Psoas muscle (tissue), 8 donors: ENCODE measurements at places on chromosomes 11 and 22. TPM values are rescaled to one million over a fixed set of nuclear protein-coding genes. Genes with fewer than 3 reads are reported as not detected.

DNA sequence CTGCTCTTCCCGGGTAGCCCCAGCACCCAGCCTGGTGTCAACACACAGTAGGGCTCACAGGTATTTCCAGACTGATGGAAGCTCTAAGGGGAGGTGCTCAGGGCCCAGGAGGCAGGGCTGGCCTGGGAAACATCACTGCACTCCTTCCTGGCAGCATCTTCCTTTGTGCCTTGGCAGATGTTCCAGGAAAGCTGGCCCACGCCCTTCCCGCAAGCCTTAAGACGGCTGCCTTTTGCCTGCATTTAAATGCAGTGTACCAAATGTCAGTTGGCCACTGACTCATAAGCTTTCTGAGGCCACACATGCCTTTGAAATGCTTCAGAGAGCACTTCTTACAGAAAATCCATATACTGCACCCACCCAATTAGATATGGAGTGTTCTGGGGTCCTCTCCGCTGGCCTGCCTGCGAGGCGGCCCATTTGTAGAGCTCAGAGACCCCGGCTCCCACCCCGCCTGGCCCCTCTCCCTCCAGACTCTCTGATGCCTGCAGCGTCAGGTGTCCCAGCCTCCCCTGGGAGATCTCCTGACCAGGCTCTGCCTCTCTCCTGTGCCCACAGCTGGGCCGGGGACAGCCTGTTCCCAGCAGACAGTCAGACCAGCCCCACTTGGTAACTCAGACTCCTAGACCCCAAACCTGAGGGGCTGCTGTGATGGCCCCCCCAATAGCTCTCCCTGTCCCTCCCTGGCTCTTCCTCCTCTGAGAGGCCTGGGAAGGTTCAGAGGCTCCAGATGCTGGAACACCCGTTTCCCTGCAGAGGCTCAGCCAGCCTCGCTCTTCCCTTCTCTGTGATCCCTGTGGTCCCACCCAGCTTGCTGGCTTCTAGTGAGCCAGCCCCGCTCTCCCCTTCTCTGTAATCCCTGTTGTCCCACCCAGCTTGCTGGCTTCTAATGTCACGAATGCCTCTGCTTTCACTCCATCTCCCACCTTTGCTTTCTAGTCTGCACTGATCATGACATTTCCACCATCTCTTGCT is 47.6 kb upstream of the THY1 start:
- DNase-seq = no peak
- H3K27me3 ChIP-seq = no peaks in the 10 kb centered on the region
- H3K4me3 ChIP-seq = no peak overlapping the region
- no peak overlapping the region for H3K27ac ChIP-seq
- no peaks in the 10 kb centered on the region for H3K36me3 ChIP-seq

GRCh38 chr11:70278994-70279393 is 8.5 kb downstream of the PPFIA1 start:
- H3K4me3 ChIP-seq = no peak overlapping the region
- H3K27me3 ChIP-seq = no peaks in the 10 kb centered on the region
- peaks cover 2% of the 10 kb centered on the region for H3K36me3 ChIP-seq
- no peak overlapping the region for H3K27ac ChIP-seq

DNA sequence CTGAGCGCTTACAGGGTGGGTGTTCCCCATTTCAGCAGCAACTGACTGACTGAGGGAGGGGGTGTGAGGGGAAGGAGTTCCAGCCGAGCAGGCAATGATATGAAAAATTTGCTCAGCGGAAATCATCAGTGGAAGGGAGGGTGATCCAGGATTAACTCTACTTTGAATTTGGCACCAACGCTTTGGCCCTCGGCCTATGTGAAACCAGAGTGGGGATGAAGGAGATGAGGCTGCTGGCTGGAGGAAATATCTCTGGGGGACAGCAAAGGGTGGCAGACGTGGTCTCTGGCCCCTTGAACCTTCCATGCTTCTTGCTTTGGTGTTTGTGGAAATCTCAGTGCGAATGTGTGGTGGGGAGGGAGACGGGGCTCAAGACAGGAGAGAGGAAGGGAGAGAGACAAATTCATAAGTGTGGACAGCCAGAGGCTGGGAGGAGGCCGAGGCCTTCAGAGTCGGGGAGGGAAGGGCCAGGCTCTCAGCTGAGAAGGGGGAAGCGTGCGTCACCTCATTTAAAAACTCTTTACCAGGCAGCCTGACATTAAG is 83.6 kb downstream of the FDX1 start:
- no peak for DNase-seq
- H3K27ac ChIP-seq = no peak overlapping the region
- H3K4me1 ChIP-seq = no peaks in the 10 kb centered on the region

GRCh38 chr22:40749829-40750228 is 69.3 kb downstream of the SLC25A17 start:
- H3K27me3 ChIP-seq = no peaks in the 10 kb centered on the region
- no peaks in the 10 kb centered on the region for H3K36me3 ChIP-seq
- no peak overlapping the region for H3K27ac ChIP-seq
- no peak for DNase-seq
- no peak overlapping the region for H3K4me3 ChIP-seq

GRCh38 chr11:12687216-12687623 is 13.0 kb downstream of the TEAD1 start:
- no peak for DNase-seq
- H3K4me3 ChIP-seq = no peak overlapping the region
- peak overlapping the region; percentile 95 for H3K27ac ChIP-seq
- H3K36me3 ChIP-seq = no peaks in the 10 kb centered on the region
- peaks cover 90% of the 10 kb centered on the region for H3K4me1 ChIP-seq

DNA sequence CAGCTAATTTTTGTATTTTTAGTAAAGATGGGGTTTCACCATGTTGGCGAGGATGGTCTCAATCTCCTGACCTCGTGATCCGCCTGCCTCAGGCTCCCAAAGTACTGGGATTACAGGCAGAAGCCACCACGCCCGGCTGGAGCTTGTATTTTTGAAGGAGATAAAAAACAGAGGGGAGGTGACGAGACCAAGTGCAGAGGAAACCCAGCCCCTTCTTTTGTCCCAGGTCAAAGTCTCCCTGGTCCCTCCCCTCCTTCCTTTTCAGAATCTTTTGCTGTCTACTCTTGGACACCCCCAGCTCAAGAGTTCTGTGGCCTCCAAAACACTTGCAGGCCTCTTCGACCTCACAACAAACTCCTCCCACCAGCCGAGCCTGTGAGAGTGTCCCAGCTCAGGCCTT is 12.2 kb upstream of the TMEM184B start:
- no peak overlapping the region for H3K27ac ChIP-seq
- no peaks in the 10 kb centered on the region for H3K4me1 ChIP-seq
- no peak overlapping the region for H3K4me3 ChIP-seq

DNA sequence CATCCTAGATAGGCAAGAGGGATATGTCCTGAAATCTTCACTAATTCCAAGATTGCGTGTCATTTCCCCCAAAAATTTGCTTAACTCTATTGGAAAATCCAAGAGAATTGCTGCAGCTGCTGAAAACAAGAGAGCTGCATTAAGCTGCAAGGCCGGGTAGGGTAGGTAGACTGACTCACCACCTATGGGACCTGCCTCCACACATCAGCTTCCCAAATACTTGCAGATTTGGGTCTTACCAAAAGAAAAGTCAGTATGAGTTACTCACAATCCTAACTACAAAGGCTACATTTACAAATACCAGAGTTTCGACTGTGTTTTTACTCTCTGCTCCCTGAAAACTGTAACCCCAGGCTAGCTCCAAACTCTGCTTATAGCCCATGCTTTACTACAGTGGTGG is 142.5 kb upstream of the TEAD1 start:
- H3K4me3 ChIP-seq = no peak overlapping the region
- no peaks in the 10 kb centered on the region for H3K36me3 ChIP-seq
- DNase-seq = no peak
- no peaks in the 10 kb centered on the region for H3K4me1 ChIP-seq

- H3K27ac ChIP-seq = no peak overlapping the region
- H3K27me3 ChIP-seq = no peaks in the 10 kb centered on the region
- H3K36me3 ChIP-seq = no peaks in the 10 kb centered on the region
- DNase-seq = no peak
- H3K4me1 ChIP-seq = peaks cover 15% of the 10 kb centered on the region
- no peak overlapping the region for H3K4me3 ChIP-seq
Measured at GRCh38 chr11:122786896-122787295, 51.4 kb upstream of the CRTAM start.

Gene OPCML
- not detected for total RNA-seq

Gene RFPL1
- total RNA-seq = not detected

Gene KDM4F
- total RNA-seq = not detected

Gene ALX4
- total RNA-seq = 0.17 TPM

Gene SLC25A1
- total RNA-seq = 8.6 TPM

Gene OR51B4
- not detected for total RNA-seq
